NCI-H1105 (cell line): ENCODE measurements at places on chromosomes 1 and 21.

- DNase-seq: peak; percentile 25
Measured at GRCh38 chr1:924656-925560, 1.2 kb downstream of the SAMD11 start.

DNA sequence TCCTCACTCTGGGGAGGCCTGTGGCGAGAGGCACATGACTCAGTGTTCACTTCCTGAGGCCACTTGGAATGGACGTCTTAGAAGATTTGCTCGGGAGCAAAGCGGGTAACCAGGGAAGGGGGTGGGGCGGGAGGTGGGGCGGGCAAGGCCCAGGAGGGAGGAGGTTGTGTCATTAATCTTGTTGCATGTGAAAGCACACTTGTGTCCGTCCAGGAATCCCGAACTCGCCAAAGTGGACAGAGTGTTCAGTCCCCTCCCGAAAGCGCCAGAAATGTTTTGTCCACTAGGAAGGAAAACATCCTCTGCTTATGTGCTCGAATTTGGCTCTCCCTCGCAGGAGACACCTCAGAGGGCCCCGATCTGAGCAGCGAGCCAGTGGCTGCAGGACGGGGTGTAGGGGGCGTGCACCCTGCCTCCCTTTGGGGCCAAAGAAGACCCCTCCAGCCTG lies 84.2 kb downstream of the SPSB1 start:
- no peak for DNase-seq

- no peak for DNase-seq
Measured at GRCh38 chr1:174809755-174810280, 189.9 kb upstream of the CACYBP start.

- DNase-seq: peak; percentile 72
Measured at GRCh38 chr1:199909137-199909536, 118.4 kb upstream of the NR5A2 start.

GRCh38 chr1:26254404-26254803 lies 20.4 kb downstream of the CEP85 start:
- DNase-seq: no peak

GRCh38 chr1:33032126-33032869 lies 4.4 kb downstream of the AK2 start:
- DNase-seq: no peak

DNA sequence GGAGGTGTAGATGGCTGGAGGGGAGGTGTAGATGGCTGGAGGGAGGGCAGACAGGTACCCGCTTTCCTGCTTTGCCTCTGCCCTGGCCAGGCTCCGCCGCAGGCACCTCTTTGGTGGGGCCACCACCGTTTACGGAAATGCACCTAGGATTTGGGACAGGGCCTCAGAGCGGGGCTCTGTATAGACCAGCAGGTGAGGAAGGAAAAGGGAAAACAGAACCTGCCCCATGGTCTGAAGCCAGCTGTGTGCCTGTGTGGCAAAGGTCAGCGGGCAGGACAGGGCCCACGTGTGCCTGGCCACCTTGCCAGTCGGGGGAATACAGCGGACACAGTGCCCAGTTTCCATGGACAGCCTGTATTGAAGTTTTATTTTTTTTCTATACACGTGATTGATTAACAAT lies 12.1 kb upstream of the PTTG1IP start:
- no peak for DNase-seq

DNA sequence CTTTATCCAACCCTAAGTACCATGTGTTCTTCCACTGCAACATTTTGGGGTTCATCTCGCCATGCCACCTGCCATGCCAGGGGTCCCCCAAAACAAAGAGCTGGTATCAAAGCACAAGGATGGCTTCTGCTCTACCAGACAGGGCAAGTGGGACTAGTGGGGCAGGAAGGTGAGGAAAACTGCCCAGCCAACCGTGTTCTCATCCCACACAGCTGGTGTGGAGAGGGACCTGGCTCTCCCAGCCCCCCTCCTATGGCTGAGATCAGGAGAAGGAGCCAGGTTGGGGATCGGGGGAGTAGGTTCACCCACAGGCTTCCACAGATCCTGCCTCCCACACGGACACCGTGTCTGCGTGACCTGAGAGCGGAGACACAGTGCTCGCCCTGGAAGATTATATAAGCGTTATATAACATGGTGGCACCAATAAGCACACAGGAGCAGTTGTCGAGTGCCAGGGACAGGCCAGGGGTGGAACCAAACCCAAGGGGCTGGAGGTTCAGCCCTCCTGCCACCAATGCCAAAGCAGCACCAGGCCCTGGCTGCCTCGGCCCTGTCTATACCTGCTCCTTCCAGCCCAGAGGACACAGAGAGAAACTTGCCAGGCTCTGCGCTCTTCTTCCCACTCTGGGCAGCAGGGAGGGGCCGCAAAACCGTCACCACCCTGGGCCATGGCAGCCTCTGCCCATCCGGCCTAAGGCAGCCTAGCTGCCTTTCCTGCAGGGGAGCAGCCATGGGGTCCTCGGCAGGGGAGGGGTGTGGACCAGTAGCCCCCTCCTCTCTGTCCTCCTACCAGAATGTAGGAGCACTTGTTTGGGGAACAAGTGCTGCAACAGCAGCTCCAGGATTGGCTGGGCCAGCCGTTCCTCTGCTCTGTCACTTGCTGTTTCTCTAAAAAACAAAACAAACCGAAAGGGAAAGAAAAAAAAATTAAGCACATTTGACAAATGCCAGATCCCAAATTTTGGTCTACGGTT lies 43.5 kb downstream of the CD34 start:
- no peak for DNase-seq

- DNase-seq: no peak
Measured at GRCh38 chr1:9603766-9604753, 15.3 kb downstream of the TMEM201 start.

DNA sequence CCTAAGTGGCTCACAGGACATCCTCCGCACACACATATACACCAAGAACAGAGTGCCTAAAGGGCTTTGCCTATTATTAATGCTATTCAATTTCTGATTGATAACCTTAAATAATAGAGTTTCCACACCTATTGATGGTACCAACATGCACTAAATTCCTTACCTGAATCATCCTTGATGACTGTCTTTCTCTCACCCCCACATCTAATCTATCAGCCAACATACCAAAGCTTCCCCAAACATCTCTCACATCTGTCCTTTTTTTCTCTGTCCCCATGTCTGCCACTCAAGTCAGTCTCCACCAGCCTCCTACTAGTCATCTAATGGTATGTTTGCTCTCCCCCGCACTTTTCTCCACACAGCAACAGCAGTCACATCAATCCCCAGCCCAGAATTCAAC lies 174.4 kb downstream of the DSCAM start:
- no peak for DNase-seq

DNA sequence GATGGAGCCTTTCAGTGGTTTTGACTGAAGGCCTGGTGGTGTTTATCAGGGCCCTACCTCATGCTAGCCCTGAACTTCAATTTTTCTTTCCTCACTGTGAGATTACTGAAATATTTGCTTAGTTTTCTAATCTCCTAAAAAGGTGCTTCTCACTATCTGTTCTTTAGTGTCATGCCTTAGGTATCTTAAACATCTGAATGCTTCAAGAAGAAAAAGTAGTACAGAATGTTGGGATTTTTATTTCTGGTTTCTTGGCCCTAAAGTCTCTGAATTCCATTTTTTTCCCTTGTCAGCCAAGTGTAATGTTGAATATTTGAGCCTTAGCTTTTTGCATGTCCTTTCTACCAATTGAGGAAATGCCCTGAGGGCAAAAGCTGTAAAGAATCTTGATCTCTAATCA lies 47.9 kb upstream of the PRKACB start:
- DNase-seq: no peak

- DNase-seq: no peak
Measured at GRCh38 chr1:6224718-6225117, 11.0 kb downstream of the ICMT start.

DNA sequence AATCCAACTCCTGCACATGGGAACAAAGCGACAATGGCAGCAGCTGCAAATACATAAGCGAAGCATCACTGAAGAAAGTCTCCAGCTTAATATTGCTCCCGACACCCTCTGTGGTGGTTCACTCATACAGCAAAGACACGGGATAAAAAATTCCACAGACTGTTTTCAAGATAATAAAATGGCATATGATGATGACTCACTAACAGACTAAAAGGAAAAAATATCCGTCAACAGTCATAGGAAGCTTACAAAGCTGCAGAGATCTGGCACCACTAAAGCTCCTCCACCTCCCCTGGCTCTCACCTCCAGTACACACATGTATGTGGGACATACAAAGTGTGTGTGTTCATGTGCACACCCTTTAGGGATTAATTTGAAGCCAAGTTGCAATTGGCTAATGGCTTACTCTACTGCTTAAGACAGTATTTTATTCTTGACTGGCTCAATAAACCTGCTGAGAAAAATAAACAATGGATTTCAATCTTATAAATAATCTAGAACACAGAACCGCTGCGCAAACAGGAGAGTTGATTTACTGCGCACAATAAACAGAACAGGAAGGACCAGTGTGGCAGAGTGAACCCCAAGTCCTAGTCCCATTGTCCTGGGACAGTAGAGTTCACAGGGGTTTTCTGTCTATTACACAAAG lies 94.4 kb downstream of the SLC45A1 start:
- DNase-seq: no peak

DNA sequence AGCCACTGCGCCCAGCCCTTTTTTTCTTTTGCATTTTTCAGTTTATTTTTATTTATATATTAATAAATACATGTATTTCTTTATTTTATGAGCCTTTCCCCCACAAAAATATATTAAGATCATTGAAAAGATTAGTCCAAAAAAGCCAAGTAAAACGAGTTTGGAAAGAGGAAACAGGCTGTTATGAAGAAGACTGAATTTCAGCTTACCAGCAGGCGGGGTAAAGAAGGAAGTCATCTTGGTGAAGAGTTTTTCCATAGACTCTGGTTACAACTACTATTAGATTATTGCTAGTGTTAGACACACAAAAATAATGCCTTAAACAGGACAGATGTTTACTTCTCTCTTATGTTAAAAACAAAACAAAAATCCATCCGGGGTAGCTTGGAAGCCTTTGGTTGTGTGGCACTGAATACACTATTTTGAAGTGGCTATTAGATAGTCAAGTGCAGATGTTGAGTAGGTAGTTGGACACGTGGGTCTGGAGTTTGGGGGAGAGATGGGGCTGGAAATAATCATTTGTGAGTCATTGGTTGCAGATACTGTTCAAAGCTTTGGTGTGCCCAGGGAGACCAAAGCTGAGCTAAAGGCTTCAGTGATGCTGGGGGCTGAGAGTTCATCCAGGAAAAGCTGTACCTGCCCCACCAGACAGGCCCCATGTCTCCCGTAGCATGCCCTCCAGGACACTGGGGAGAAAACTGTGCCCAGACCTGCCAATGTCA lies 8.7 kb upstream of the LRRC71 start:
- DNase-seq: no peak

- no peak for DNase-seq
Measured at GRCh38 chr1:47569681-47570470, 132.0 kb downstream of the FOXD2 start.
